ENCODE measurements at places on chromosomes 1 and 21.

DNA sequence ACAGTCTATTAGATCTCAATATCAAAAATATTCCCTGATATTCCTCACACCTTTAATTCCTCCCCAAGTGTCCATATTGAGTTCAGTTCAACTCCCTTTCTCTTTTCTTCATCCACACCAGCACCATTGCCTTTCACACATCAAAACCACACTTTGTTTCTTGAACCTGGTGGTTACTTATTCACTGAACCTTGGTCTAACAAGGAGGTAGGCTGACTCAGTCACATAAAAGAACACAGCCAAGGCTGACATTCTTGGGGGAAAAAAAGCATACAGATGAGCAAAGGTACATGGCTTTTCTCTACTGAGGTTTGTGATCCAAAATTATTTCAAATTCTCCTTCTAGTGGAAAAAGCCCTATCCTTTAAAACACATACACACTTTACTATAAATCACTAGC is 131.7 kb upstream of the USH2A start:
- DNase-seq, result no peak

- DNase-seq, result no peak
Observed at GRCh38 chr1:6316240-6317097, 55.6 kb upstream of the GPR153 start.

GRCh38 chr1:153438599-153438998 is 21.9 kb downstream of the S100A7 start:
- DNase-seq, result no peak

DNA sequence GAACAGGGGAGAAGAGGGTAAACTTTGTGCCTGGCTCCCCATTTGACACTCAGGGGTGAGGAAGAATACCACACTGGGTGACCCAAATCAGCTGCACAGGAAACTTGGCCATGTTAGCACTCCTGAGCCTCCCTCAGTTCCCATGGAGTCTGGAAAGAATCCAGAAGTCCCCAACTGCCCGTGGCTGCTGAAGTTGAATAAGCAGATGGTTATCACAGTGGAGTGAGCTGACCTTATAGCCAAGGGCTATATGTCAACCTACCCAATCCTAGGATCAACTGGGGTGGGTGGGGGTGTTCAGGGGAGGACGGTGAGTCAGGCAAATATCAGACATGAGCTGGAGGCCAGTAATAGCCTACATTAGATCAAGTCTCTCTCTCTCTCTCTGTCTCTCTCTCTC is 20.4 kb downstream of the KCNH1 start:
- DNase-seq, result no peak

GRCh38 chr1:118317842-118318614 is 133.0 kb upstream of the SPAG17 start:
- no peak for DNase-seq

- no peak for DNase-seq
Observed at GRCh38 chr21:18089786-18090185, 154.8 kb upstream of the CHODL start.

DNA sequence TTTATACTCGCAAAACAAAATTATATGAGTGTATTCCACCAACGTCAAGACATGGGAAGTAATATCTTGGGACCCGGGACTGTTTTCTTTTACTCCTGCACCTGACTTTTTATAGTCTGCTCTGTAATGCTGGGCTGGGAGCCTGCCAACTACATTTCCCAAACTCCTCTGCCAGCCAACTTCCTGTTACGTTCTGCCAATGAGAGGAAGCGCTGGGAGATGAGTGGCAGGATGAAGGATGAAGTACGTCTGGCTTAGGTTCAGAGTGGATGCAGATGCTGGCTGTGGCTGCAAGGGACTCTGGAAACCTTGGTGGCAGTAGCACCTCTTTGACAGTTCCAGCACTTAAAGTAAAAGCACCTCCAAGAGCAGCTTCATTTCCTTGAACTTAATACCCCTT is 59.6 kb downstream of the USP24 start:
- no peak for DNase-seq

GRCh38 chr1:205532996-205533735 is 28.7 kb downstream of the CDK18 start:
- no peak for DNase-seq

DNA sequence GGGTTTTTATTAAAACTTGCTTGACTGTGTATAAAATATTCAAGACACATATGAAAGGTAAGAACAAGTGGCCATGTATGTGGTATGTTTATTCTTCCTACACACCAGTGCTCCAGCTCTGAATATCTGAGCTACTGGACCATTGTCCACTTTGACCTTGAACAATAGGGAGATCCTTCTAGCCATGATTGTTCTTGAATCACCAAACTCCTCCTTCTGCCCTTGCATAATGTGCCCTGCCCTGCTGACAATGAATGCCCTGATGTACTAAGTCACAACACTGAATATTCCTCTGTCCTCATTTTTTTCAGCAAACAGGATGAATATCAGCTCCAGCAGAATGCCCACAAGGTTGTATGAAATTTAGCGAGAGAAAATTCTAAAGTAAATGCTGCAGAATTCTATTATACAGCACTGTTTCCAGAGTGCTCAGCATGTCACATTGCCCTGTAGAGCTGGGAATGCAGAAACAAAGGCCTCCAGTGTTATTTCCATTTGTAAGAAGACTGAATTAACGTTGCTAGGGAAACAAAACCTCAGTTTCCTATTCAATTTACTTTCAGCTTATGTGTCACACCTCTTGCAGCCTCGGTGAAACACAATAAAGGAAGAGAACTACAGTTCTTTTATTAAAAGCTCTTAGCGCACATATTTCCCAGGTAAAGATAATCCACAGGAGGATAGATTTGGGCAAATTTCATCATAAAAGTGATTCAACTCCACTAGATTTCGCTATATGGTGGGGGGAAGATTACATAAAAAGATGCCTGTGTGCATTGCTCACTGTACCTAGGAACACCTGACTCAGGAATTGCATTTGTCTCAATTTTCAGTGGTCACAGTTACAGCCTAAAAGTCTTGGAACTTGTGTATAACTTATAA is 187.4 kb upstream of the ATP1B1 start:
- no peak for DNase-seq

DNA sequence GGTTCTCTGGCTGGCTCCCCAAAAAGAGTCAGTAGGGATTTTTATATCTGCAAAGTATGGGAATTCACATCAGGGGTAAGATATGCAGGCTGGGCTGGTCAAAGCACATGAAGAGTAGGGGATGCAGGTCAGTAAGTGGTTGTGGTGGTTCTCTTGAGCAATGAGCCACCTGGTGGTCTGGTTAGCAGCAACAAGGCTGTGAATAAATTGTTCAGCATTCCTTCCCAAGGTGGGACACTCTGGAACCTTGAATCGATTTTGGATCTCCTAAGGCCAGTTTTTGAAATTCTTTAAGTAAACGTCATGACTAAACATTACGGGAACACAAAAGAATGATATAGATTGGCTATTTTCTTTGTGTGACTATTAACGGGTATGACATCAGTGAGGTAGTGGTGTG is 563.0 kb upstream of the NEGR1 start:
- no peak for DNase-seq

GRCh38 chr1:53122961-53123413 is 19.5 kb downstream of the SLC1A7 start:
- no peak for DNase-seq

DNA sequence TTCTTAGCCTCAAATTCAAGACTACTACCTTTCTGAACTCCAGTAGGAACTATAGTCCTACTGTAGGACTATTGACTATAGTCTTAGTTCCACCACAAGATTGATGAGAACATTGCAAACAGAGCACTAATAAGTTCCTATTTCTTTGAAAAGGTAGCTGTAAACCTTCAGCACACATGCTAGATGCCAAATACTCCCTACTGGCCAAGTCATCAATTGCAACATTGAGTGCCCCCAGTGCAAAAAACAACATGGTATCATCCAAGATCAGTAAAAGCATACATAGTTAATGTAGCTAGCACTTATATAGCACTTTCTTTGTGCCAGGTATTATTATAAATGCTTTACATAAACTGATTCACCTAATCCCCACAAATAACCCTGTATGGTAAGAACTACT is 99.8 kb downstream of the MRPL39 start:
- DNase-seq, result no peak

DNA sequence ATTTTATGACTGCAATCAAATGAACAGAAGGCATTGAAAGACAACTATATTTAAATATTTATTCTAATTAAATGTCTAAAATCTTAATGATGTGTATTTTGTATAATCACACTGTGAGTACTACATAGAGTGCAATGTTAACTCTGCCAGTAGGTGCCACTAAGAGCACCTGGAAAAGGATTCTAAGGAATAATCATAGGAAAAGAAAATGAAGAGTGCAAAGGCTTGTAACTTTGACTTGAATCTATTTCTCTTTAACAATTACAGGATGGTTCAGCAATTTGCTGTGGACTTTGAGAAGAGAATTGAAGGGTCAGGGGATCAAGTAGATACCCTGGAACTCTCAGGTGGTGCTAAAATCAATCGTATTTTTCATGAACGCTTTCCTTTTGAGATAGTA is 200.4 kb downstream of the DNM3 start:
- no peak for DNase-seq

DNA sequence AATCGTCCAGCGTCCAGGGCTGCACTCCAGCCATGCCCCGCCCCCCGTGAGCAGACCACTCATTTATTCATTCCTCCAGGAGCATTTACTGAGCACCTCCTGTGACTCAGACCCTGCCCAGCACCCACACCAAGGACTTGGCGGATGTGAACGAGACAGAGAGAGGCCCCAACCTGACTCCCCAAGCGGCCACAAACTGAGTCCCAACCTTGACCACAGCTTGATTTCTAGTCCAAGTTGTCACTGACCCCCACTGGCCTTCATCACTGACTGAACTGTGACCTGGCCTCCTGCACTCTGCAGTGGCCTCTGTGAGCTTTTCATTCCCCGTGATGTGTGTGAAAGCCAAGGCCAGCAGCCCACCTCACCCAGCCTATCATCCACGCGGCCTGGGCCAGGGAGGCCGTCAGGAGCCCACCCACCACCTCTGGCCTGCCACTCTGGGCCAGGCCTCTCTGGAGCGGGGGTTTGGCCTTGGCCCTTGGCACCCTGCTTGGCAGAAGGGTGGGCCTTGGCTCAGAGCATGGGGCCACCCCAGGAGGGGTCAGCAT is 19.3 kb upstream of the RUNX3 start:
- DNase-seq, result no peak

Measured in nephron progenitor cell (in vitro differentiated cells).